ENCODE measurements at places on chromosomes 11 and 22. TPM values are rescaled to one million over a fixed set of nuclear protein-coding genes. Genes with fewer than 3 reads are reported as not detected.

Gene KCNE3
- 0.14 TPM for total RNA-seq

Gene C22orf31
- total RNA-seq: not detected

Gene PAMR1
- 0.77 TPM for total RNA-seq

Gene OR52E8
- total RNA-seq: 0.71 TPM

Gene CCT8L2
- total RNA-seq: not detected

Gene THRSP
- total RNA-seq: not detected

Gene ZP1
- not detected for total RNA-seq

Gene LARGE2
- 5.8 TPM for total RNA-seq

Gene PPP6R3
- 83.2 TPM for total RNA-seq

Gene ATM
- total RNA-seq: 62.7 TPM

Gene KLHL35
- total RNA-seq: 2.2 TPM

Gene OR2AG1
- not detected for total RNA-seq

Measured in cardiac muscle cell (in vitro differentiated cells and primary cell).